ENCODE measurements at places on chromosomes 4 and X.

DNA sequence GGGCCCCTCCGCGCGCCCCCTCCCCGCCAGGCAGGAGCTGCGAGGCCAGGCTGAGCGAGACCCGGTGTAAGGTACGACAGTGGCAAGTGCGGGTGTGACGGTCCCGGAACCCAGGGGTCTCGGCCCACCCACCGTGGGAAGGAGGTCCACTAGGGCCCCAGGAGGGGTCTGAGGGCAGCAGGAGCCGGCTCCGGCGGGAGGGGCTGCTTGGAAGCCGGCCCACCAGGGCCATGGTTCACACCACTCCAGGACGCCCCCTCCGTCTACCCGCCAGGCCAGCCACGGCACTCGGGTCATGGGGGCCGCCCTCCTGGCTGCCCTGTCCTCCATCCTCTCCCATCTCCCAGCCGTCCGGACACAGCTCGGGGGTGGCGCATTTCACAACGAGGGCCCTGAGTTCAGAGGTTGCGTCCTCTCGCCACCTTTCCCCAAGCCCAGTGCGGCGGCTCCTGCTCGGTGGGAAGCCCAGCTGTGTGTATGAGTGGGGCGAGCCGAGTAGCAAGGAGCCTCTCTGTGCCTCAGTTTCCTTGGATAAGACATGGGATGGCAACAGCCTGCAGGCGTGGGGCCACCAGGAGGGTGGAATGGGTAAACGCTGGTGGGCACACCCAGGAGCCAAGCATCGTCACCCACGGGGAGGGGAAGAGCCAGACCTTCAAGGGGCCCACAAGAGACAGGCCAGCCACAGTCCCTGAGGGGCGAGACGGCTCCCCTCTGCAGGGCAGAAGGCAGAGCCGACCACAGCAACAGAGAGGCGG, 81.3 kb downstream of the FAM53A start:
- DNase-seq: no peak

- DNase-seq: no peak
Measured at GRCh38 chr4:576245-576821, at the start of gene TMEM271. TMEM271 (minus strand) TSS chr4:576295; CDS start chr4:576062, 233 bp downstream.

- DNase-seq: no peak
Measured at GRCh38 chr4:42703813-42704212, 46.9 kb upstream of the ATP8A1 start.

DNA sequence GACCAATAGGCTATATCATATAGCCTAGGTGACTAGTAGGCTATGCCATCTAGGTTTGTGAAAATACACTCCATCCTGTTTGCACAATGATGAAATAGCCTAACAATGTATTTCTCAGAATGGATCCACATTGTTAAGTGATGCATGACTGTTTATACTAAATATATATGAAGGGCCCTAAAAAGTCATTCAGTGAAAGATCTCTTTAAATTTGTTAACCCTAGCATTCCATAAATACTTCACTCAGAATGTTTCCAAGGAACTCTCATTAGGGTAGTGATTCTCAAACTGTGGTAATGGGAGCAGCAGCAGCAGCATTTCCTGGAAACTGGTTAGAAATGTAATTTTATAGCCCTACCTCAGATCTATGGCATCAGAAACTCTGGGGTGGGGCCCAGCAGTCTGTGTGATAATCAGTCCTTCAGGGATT, 74.9 kb downstream of the PRRG1 start:
- DNase-seq: no peak

DNA sequence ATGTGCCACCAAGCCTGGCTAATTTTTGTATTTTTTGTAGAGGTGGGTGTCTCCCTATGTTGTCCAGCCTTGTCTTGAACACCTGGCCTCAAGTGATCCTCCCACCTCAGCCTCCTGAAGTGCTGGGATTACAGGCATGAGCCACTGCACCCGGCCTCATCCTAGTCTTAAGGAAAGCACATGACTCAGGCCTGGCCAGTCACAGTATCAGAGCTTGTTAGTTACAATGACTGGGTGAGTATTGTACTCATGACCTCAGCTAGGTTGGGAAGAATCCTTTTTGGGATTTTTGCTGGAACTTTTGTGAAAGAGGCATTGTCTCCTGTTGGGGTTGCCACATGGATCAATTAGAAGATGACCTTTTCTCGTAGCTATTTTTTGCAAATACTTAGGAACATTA, 292.8 kb downstream of the RAPGEF2 start:
- no peak for DNase-seq

GRCh38 chr4:61379406-61379805, 179.3 kb downstream of the ADGRL3 start:
- DNase-seq: no peak

- DNase-seq: no peak
Measured at GRCh38 chr4:33751050-33751449, 2493.3 kb downstream of the ARAP2 start.

- no peak for DNase-seq
Measured at GRCh38 chrX:1394731-1395501, 3.0 kb upstream of the SLC25A6 start.

GRCh38 chr4:119125931-119126330, 9.7 kb upstream of the MYOZ2 start:
- no peak for DNase-seq

DNA sequence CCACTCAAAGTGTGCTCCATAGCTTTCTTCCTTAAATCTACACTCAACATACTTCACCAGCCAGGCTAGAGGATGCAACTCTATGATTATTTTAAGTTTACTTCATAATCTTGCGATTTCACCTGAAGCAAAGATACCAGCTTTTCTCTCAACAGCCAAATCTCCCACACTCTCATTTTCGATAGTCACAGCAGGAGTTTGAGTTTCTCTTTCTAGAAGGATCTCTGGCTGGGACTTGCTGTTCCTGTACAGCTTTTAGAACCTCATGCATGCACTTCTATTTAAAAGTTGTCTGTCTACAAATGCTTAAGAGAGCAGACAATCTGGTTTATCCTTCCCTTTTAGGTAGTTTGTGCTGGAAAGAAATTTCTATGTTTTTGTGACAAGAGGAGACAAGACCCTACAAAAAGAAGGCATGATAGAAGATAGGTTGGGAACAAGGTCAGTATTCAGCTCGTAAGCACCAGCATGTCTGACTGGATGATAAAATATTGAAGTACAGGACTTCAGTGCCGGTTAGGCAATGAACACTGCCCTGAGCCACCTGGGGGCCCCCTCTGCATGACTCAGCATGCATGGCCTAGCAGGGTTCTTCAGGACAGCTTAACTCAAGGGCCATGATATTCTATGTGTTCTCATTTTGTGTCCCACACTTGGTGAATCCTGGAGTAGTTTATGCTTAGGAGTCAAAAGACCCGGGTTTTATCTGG, 65.6 kb downstream of the ATXN3L start:
- DNase-seq: no peak

DNA sequence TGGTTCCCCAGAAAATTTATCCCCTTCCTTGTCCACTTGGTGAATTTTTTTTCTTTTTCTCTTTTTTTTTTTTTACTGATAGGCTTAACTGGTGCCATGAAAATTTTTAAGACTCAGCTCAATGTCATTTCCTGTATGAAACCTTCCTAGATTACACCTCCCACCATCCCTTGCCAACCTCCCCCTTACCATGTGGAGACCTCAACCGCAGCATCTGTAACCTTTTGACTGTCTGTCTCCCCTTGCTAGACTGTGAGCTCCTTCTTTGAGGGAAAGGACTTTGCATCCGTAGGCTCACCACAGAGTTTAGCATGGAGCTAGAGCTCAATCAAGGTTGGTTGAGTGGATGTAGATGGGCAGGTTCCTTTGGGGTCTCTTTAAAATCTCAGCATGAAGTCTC, 5.2 kb upstream of the PGRMC1 start:
- no peak for DNase-seq

- no peak for DNase-seq
Measured at GRCh38 chrX:136598631-136599030, 49.3 kb upstream of the CD40LG start.

- DNase-seq: peak; percentile 7
Measured at GRCh38 chrX:49308604-49309269, 5.3 kb downstream of the GAGE10 start.

- DNase-seq: no peak
Measured at GRCh38 chrX:20309806-20310205, 43.1 kb upstream of the RPS6KA3 start.

DNA sequence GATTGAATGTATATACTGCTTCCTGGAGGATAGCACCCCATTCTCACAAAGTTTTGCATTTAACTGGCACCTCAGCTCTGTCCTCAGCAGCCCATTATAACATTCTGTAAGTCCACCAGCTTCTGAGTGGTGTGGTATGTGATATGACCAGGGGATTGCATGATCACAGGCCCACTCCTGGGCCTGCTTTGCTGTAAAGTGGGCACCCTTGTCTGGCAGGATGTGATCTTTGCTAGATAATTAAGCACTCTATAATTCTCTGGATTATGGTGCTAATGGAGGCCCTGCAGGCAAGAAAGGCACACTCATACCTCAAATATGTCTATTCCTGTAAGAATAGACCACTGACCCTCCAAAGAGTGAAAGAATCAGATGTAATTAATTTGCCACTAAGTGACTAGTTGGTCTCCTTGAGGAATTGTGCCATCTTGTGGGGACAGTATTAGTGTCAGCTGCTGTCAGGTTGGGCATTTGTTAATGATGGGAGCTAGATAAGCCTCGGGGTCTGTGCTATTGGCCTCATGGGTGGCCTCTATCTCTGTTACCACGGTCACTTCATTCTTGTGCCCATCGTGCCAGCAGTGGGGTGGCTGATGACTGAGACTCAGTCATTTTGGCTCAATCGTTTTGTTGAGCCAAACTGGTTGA, 2.2 kb upstream of the CFI start:
- peak; percentile 2 for DNase-seq

GRCh38 chr4:35247047-35247446, 997.3 kb downstream of the ARAP2 start:
- DNase-seq: no peak

DNA sequence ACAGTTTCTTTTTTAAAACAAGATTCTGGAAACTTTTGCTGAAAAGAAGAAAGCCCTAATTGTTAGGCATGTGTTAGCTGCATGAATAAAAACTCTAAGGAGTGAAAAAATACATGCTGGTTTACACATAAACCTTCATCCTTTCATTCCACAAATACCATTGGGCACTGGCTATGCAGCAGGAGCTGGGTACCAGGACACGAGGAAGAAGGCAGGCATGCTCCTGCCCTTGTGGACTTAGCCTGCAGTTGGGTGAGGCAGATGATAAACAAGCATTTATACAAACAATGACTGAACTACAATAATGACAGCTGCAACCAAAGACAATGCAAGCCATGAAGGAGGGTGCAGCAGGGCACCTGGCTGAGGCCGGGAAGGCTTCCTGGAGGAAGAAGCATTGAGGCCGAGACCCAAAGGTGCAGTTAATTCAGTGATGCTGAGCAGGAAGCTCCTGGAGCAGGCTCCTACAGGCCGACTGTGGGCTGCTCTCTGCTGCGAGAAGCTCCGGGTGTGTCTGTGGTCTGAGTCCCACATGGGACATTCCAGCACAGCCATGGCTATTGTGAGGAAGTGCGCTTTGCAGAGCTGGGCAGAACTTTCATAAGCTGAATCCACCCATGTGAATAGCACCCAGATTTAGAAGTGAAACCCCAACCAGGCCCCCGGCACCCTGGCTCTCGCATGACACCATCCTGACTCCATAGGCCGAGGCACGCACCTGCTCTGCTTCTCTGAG, 44.0 kb upstream of the MXD4 start:
- no peak for DNase-seq

DNA sequence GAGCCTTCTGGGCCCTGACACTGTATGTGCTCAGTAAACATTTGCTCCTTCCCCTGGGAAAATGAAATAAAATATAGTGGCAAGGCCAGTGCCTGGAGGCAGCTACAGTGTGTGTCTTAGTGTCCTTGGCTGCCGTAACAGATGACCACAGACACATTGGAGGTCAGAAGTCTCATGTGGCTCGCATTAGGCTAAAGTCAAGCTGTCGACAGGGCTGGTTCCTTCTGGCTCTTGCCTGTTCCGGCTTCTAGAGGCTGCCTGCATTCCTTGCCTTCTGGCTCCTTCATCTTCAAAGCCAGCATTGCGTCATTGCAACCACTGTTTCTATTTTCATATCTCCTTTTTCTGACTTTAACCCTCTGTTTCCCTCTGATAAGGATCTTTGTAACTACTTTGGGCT, 83.6 kb upstream of the STX18 start:
- DNase-seq: no peak

DNA sequence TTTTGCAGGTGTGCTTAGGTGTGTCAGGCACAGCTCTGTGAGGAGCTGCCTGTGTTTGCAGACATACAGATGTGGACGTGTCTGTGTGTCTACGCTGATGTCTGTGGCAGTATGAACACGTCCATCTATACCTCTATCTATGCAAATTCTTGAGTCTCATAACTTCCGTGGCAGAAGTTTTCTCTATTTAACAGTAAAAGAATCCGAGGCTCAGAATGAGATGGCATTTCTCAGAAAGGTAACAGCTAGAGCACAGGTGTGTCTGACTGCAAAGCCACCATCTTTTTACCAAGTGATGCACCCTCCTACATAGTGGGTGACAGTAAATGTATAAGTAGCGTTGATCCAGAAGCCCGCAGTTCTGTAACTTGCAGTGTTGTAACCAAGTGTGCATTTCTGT, 39.9 kb upstream of the CYP4V2 start:
- no peak for DNase-seq

DNA sequence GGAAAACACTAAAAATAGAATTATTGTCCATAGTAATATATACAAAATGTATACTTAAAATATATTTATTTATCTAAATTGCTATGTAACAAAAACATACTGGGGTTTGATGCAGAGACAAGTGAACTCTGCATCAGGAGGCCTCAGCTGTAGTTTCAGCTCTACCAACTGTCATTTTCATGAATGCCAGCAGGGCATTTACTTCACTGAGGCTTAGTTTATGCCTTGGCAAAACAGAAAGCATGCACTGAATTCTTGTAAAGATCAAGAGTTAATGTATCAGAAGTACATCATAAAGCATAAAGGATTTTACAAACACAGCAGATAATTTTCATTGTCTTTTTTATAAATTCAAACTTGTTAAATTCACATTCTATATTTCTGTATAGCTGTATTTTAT, 577.0 kb downstream of the C4orf33 start:
- no peak for DNase-seq

DNA sequence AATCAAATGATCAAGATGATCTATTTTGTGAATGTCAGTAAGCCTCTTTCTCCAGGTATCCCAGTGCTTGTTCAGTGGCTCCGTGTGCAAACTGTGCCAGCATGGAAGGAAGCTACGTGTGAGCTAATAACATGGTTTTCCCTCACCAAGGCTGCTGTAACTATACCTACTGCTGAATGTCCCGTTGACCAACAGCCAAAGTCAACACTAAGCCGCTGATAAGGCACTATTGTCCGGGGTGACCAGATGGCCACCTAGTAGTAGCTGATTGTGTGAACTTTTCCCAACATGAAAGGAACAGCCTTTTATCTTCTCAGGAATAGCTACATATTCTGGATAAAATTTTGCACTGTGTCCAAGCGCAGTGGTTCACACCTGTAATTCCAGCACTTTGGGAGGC, 58.0 kb upstream of the ABCG2 start:
- DNase-seq: no peak

GRCh38 chr4:53813998-53814397, 222.7 kb upstream of the LNX1 start:
- no peak for DNase-seq

- DNase-seq: no peak
Measured at GRCh38 chrX:120315776-120316175, 4.5 kb upstream of the TMEM255A start.
